ENCODE measurements at places on chromosomes 16 and 17.
A peak's percentile ranks its signal among the peaks of the same experiment; 100 is the strongest.

- no peak for DNase-seq
Observed at GRCh38 chr17:81967244-81967532, 6.2 kb upstream of the NOTUM start.

DNA sequence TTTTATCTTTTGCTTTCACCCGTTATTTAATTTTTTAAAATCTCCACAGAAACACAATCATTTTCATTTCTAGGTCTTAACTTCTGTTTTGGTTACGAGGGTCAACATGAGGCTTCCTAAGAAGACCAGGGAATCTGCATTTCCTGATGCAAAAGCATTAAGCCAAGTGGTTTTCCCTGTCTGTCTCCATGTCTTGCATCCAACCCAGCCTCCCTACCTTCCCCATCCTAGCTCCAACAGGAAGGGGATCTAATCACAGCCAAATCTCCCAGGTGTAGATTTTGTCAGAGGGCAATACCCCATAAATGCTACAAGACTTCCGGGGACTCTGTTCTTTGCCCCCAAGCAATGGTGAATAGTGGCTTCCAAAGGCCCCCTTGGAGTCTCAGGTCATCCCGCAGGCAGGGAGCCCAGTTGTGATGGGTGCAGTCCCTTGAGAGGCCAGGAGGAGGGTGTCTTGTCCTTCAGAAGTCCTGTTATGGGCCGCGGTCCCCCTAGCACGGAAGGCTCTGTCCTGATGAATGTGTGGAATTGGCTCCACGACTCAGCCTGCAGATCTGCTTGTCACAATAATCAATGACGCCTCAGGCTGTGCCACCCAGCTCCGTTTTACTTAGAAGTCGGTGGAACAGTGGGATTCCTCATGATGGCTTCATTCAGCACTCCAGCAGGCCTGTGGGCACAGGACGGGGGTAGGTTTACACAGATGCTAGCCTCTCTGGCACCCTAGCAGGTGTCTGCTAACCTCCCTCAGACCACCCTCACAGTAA is 141.1 kb downstream of the RGS9 start:
- DNase-seq: peak; percentile 3

GRCh38 chr16:88982286-88983084 is 5.5 kb upstream of the CBFA2T3 start:
- DNase-seq: no peak

GRCh38 chr17:45261577-45262515 is at the start of gene SPATA32:
Gene SPATA32, minus strand, starts transcription at chr17:45262094. Its CDS starts 78 bp downstream, at chr17:45262016.
- no peak for DNase-seq

DNA sequence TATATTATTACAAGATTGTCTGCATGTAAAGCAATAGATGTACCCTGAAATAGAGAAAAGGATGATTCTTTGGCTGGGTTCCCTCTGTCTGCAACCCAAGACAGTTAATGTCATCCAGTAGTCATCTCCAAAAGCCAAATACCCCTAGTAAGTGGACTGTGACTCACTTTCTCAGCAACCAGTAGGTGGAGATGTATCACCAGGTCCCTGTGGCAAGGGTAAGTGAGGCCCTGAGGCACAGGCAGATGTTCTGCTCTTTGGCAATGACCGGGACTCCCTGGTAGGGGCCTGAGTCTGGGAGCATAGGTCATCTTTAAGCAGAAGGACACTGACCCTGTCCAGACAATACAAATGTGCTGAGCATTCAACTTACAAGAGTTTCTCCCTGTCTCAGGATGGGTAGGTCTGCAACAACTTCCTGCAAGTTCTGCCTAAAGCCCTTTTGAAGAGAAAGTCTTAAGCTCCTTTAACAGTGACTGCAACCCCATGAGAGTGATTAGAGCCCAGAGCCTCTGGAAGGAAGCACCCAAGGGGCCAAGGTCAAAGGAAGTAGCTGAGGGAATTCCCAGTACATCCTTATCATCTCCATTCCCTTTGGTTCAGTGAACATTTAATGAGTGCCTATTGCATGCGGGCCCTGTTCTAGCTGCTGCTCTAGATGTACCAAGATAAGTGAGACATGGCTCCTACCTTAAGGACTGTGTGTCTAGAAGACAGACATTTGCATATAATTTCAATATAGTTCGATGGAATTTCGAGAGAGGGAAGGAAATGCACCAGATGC is 31.9 kb downstream of the PMP22 start:
- DNase-seq: no peak

- DNase-seq: no peak
Observed at GRCh38 chr17:78781893-78782304, at the start of gene CYTH1. Gene CYTH1, minus strand, starts transcription at chr17:78782273. Its CDS starts 50 bp downstream, at chr17:78782223.

DNA sequence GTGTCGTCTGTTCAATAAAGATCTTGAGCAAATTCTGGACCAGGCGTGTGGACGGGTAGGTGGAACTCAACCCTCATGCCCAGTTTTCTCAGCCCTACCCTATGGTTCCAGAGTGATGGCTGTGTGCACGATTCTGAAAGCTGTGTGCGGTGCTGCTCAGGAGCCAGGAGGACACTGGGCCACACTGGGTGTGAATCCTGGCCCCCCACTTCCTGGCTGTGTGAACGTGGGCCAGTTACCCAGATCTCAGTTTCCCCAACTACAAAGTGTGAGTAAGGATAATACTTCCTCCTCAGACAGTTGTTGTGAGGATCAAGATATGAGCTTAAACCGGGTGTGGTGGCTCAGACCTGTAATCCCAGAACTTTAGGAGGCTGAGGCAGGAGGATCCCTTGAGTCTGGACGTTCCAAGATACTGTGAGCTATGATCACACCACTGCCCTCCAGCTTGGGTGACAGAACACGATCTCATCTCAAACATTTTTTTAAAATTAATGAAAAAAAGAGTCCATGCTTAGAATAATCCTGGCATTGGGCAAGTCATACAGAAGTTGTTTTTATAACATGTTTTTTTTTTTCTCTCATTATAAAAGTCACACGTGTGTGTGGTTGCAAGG is 14.7 kb upstream of the MPRIP start:
- no peak for DNase-seq

DNA sequence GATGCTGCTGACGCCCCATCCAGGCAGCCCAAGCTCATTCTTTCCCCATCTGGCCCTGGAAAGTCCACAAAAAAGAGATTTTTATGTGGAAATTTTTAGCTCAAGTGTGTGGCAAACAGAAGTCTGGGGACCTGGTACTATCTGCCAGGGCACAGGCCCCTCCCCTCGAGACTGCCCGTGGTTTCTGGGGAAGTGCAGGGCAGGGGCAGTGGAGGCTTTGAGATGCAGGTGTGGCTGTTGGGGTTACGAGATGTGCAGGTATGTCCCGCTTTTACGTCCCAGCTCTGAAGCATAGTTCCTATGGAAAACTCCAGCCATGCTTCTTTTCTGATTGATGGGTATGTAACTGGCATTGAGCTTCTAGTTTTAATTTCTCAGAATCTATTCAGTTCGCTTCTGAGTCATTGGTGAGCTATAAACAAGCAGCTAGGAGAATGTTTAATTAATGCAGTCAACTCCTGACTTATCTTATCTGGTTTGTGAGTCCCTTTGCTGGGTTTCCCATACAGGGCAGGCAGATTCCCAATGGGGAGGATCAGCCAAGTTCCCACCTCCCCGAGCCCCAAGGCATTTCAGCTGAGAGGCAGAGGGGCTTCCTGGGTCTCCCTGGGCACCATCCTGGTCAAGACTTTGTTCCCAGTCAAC is 16.2 kb downstream of the TBX4 start:
- DNase-seq: no peak

- DNase-seq: no peak
Observed at GRCh38 chr17:290121-290521, 62.5 kb downstream of the RPH3AL start.

- no peak for DNase-seq
Observed at GRCh38 chr17:45843722-45844121, 959 bp upstream of the SPPL2C start.

DNA sequence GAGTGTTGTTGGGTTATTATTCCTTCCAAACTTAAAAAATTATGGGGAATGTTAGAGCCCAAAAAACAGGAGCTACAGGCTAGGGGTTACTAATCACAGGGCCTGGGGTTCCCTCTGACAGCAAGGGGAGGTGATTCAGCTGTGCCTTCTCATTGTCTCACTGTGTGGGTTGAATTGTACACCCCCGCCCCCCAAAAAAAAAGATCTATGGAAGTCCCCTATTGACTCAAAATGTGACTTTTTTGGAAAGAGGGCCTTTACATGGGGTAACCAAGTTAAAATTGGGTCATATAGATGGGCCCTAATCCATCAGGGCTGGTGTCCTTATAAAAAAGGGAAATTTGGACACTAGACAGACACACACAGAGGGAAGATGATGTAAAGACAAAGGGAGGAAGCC is 190.2 kb downstream of the SOX9 start:
- no peak for DNase-seq

- no peak for DNase-seq
Observed at GRCh38 chr17:1239210-1239609, 31.0 kb upstream of the BHLHA9 start.

- no peak for DNase-seq
Observed at GRCh38 chr16:4383591-4384444, 12.2 kb downstream of the VASN start.

GRCh38 chr16:56987692-56988091 is 1.7 kb upstream of the NLRC5 start:
- DNase-seq: no peak

DNA sequence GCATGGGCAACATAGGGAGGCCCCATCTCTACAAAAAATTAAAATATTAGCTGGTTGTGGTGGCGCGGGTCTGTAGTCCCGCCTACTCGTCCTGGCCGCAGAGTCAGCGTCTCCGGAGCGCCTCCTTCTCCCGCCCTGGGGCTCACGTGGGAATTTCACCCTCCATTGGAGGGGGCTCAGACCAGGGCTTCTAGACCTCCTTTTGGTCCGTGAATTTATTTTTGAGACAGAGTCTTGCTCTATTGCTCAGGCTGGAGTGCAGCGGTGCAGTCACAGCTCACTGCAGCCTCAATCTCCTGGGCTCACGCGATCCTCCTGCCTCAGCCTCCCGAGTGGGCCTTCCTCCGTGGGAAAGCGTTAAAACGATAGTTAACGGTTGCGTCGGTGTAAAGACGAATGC is 394 bp upstream of the NME4 start:
- no peak for DNase-seq

All from stimulated activated CD8-positive, alpha-beta memory T cell treated with anti-CD3 and anti-CD28 coated beads, Interleukin-7, amount 100 ng/mL, for 1 hour (primary cell).